Hepatocyte (in vitro differentiated cells): ENCODE measurements at places on chromosomes 3 and 15.

DNA sequence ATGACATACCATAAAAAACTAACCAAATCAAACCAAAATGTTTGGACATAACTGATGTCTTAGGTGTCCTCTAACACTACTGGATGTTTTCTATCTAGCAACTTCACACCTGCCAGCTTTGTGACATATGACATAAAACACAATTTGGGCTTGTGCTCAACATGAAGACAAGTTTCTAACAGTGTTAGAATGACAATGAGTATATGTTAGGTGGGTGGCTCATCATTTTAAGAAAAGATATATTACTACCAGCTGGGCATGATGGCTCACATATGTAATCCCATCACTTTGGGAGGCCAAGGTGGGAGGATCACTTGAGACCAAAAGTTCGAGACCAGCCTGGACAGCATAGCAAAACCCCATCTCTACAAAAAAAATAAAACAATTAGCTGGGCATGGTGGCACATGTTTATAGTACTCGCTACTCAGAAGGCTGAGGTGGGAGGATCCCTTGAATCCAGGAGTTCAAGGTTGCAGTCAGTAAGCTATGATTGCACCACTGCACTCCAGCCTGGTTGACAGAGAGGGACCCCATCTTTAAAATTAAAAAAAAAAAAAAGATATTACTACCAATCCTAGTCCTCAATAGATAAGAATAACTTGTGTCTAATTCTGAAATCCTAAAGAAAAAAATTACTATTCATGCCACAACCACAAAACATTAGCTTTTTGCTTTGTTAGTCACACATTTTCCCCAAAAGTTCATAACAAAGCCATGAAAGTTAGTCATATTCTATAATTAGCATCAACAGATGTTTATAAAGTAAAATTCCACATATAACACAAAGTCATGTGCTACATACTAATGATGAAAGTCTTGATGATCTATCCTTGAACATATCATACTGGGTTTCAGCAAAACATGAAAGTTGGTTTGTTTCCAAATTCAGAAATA, 59.9 kb downstream of the LRRFIP2 start:
- no peak for DNase-seq

DNA sequence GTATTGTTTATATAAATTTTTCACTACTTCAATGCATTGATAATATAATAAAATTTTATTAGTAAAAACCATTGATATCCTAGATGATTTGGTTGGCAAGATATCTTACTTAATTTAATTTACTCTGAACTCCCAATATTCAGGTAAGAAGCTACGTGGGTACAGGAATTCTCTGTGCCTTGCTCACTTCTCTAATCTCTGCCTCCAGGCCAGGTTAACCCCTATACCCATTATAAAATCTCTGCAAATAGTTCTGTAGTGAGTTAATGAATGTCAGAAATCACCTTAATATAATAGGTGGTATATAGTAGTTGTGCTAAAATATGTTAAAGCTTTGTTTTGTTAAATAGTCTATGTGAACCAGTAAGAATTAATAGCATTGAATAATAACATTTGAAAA, 465.2 kb downstream of the NLGN1 start:
- DNase-seq = no peak

GRCh38 chr3:4343258-4343657, 40.1 kb downstream of the SETMAR start:
- no peak for DNase-seq

GRCh38 chr15:74108111-74108510, 22.3 kb upstream of the ISLR2 start:
- no peak for DNase-seq
